ENCODE measurements at places on chromosomes 16 and 17.

GRCh38 chr17:19766421-19767270, 18.5 kb upstream of the ALDH3A1 start:
- no peak for DNase-seq

GRCh38 chr16:68985268-68985667, 120.2 kb upstream of the HAS3 start:
- no peak for DNase-seq

GRCh38 chr16:18983565-18984434, at the start of gene TMC7:
Gene TMC7 (plus strand): TSS chr16:18983934. CDS start chr16:18984064, 130 bp downstream.
- DNase-seq: peak; percentile 50

- no peak for DNase-seq
Measured at GRCh38 chr16:23280483-23280967, 21.6 kb upstream of the SCNN1B start.

DNA sequence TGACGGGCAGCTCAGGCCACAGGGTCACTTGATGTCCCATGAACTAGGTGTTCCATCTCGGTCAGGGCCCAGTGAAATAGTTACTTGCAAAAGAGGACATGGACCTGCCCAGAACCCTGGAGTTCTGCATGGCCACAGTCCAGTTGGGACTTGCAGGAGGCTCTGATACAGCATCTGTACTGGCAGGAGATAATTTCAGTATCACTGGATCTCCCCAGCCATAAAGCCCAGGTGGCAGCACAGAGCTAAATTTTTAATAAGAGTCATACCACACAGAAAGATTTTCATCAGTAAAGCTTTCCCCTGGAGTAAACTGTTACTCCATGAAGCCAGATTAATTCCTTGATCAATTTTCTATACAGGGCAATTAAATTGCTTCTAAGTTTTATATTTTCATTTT, 18.0 kb upstream of the SLC16A5 start:
- no peak for DNase-seq

- peak; percentile 50 for DNase-seq
Measured at GRCh38 chr17:41521574-41522261, 3.0 kb upstream of the KRT15 start.

DNA sequence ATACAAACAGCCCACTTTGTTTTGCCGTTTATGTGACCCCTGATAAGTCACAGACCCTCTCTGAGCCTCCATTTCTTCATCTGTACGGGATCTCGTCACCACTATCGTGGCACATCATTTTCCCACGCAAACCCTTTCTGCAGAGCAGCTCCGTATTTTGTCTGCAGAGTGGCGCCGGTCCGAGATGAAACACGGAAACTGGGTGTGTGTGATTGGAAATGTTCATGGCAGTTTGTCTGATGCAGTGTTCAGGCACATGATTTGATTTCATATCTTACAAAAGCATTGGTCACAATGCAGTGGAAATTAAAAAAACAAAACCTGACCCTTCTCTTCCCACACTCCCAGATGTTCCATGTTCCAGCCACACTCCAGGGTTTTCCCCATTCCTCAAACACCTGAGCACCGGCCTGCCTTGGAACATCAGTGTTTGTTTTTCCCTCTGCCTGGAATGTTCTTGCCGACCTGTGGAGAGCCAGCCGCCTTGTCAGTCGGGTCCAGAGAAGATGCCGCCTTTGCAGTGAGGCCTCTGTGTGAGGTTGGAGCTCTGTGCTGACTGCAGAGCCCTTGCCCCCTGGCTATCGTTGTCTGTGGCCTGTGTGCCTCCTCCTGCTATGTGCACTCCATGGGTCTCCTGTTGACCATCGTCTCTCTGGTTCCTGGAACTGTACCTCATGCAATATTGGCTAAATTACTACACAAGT, 39.2 kb downstream of the NT5M start:
- DNase-seq: no peak

- DNase-seq: no peak
Measured at GRCh38 chr16:1188432-1189189, 35.7 kb downstream of the CACNA1H start.

- no peak for DNase-seq
Measured at GRCh38 chr16:63018581-63019223, 982.5 kb upstream of the CDH8 start.

GRCh38 chr17:43611230-43611969, 50.3 kb downstream of the MEOX1 start:
- DNase-seq: no peak

- no peak for DNase-seq
Measured at GRCh38 chr17:27930000-27930399, 36.8 kb upstream of the LYRM9 start.

DNA sequence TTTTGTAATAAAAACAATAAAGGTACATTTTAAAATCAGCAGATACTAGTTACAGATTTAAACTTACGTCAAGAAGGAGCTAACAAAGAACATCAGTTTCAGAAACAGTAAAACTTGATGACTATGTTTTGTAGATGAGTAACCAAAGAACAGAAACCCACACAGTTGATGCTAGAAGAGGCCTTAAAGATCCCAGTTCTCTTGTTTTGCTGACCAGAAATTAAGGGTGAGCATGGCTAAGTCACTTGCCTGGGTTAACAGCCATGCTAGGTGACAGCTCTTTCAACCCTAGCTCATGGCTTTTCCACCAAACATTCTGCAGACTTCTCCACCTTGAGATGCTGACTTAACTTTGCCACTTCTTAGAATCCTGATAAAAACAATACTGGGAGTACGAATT, 26.4 kb downstream of the STX8 start:
- no peak for DNase-seq
